ENCODE measurements at places on chromosomes 16 and 17. TPM values are rescaled to one million over a fixed set of nuclear protein-coding genes. Genes with fewer than 3 reads are reported as not detected.
A peak's percentile ranks its signal among the peaks of the same experiment; 100 is the strongest.

- peak overlapping the region; percentile 30 for H3K27ac ChIP-seq
- no peaks in the 10 kb centered on the region for H3K36me3 ChIP-seq
- no peaks in the 10 kb centered on the region for H3K27me3 ChIP-seq
- no peak overlapping the region for H3K4me3 ChIP-seq
- no peaks in the 10 kb centered on the region for H3K4me1 ChIP-seq
Measured at GRCh38 chr16:86396901-86397311, 113.4 kb upstream of the FOXF1 start.

DNA sequence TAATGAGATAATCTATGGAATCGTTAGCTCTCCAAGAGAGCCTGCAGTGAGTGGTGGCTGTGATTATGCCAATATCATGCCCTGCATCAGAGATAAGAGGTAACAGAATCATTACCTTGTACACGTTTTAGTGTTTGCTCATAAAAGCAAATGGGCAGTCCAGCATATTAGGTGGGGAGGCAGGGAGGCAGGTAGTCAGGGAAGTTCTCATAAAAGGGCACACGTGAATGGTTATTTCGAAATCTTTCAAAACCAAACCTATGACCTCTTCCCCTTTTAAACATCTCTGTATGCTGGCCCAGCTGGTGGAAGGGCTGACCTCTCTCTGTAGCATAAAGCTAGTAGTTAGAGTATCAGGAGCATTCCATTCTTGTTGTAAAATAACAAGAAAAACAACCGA is 51.7 kb downstream of the VAT1L start:
- no peaks in the 10 kb centered on the region for H3K36me3 ChIP-seq
- no peak for DNase-seq
- no peak overlapping the region for H3K4me3 ChIP-seq
- no peak overlapping the region for H3K27ac ChIP-seq
- H3K27me3 ChIP-seq, result no peaks in the 10 kb centered on the region
- H3K4me1 ChIP-seq, result no peaks in the 10 kb centered on the region

- no peak overlapping the region for H3K4me3 ChIP-seq
- no peaks in the 10 kb centered on the region for H3K36me3 ChIP-seq
- H3K27ac ChIP-seq, result peak overlapping the region; percentile 74
- peaks cover 9% of the 10 kb centered on the region for H3K4me1 ChIP-seq
- DNase-seq, result no peak
Measured at GRCh38 chr16:30430428-30430970, 669 bp upstream of the DCTPP1 start.

KRT14 gene
- not detected for total RNA-seq

DNA sequence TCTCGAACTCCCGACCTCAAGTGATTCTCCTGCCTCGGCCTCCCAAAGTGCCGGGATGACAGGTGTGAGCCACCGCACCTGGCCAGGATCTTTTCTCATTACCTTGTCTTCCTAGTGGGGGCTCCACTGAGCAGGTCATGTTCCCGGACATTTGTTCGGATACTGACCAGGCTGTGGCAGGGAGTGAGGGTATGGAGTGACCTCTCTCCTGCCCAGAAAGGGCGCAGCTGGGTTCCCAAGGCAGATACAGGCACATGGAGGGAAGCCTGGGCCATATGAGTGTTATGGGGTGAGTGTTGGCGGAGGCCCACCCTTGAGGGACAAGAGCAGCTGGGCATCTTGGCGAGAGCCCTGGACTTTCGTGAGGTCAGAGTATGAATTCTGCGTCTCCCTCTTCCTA is 5.5 kb downstream of the SERPINF1 start:
- H3K36me3 ChIP-seq, result no peaks in the 10 kb centered on the region
- no peak overlapping the region for H3K27ac ChIP-seq
- no peak overlapping the region for H3K4me3 ChIP-seq
- no peak for DNase-seq
- no peaks in the 10 kb centered on the region for H3K27me3 ChIP-seq

EVPLL gene
- total RNA-seq, result not detected

DNA sequence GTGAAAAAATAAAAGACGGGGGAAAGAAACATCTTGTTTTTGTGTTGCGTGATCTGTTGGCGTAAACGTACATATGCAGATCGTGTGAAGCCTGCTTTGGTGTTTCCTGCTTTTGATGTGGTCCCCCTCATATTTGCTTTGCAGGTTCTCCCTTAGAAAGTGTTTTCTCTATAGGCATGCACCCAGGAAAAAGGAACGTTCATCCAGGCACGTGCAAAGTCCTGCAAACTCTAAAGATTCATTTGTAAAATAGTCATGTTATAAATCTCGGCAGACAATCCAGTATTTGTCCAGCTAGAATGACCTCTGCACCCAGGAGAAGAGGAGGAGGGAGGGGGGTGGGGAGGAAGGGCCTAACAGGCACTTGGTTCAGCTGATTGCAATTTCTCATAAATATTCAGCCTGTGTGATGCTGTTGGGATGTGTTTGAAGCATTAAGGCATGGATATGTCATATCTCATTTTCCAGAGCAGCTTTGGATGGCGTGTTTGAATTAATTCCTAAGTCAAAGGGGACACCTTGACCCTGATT is 40.3 kb upstream of the DDX52 start:
- H3K4me1 ChIP-seq, result no peaks in the 10 kb centered on the region
- H3K4me3 ChIP-seq, result no peak overlapping the region
- DNase-seq, result no peak
- H3K27me3 ChIP-seq, result no peaks in the 10 kb centered on the region

DNA sequence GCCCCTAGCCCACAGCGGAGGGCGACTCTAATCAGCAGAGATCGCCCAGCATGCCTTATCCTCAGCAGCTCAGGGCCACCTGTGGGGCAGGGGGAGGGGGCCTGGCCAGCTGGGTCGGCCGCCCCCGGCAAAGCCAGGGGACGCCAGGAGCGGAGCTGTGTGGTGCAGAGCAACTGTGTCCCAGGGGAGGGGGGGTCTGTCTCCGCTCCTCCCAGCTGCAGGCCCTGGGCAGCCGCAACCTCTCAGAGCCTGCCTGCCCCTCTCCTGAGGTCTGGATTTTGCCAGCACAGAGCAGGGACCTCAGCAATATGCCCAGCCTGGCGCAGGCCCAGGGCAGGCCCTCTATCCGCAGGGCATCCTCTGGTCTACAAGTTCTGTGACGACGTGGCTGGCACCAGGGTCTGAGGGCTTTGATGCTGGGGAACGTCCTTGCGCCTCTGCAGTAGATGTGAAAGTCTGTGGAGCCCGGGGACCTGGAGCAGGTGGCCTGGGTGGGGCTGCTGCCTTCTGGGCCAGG is 36.5 kb upstream of the SLC38A10 start:
- H3K4me1 ChIP-seq, result peaks cover 7% of the 10 kb centered on the region
- no peak for DNase-seq
- no peaks in the 10 kb centered on the region for H3K27me3 ChIP-seq
- no peak overlapping the region for H3K4me3 ChIP-seq
- H3K36me3 ChIP-seq, result no peaks in the 10 kb centered on the region

CEMP1 gene
- total RNA-seq, result not detected

DNA sequence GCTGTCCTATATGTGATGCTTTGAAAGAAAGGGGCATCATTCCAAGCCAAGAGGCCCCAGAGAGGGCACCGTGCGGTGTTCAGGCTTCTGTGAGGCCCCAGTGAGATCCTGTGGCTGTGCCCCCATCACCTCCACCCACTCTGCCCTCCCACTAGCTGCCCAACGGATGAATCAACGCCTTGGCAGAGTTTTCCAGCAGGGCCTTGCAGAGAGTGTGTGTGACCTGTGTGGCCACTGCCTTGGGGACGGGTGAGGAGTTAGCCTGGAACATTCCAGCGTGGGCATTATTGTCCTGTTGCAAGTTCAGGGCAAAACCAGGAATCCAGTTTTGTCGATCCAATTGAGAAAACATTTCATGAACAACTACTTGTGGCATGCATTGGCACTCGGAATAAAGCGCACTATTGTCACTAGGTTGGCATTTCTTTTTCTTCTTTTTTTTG is 53.7 kb downstream of the SF3B3 start:
- H3K4me1 ChIP-seq, result peaks cover 52% of the 10 kb centered on the region
- peak overlapping the region; percentile 67 for H3K27ac ChIP-seq
- no peak overlapping the region for H3K4me3 ChIP-seq
- peak; percentile 85 for DNase-seq
- H3K36me3 ChIP-seq, result no peaks in the 10 kb centered on the region

- no peaks in the 10 kb centered on the region for H3K4me1 ChIP-seq
- H3K4me3 ChIP-seq, result no peak overlapping the region
- DNase-seq, result no peak
- no peaks in the 10 kb centered on the region for H3K36me3 ChIP-seq
- no peak overlapping the region for H3K27ac ChIP-seq
Measured at GRCh38 chr17:45924332-45924820, 30.0 kb downstream of the MAPT start.

- H3K36me3 ChIP-seq, result no peaks in the 10 kb centered on the region
- no peak overlapping the region for H3K4me3 ChIP-seq
- H3K4me1 ChIP-seq, result no peaks in the 10 kb centered on the region
- no peak for DNase-seq
- H3K27ac ChIP-seq, result no peak overlapping the region
- no peaks in the 10 kb centered on the region for H3K27me3 ChIP-seq
Measured at GRCh38 chr16:83374979-83375378, 432.8 kb upstream of the HSBP1 start.

OR3A3 gene
- total RNA-seq, result not detected

DNA sequence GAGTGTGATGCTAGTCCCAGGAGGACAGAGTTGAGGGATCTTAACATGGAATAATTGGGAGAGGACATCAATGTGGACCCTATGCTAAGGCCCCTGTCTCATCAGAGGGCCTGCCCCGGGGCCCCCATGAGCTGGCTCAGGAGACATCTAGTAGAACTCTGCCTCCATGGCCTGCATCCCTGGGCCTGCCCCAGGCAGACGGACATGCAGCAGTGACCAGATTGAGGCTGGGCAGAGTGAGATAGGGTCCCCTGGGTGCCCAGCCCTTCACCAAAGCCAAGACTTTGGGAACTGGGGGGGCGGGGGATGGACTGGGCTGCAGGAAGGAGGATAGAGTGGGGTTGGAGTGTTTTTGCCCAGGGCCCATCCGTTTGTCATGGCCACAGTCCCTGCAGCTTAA is 115.2 kb downstream of the CCDC182 start:
- DNase-seq, result no peak
- no peak overlapping the region for H3K4me3 ChIP-seq
- no peak overlapping the region for H3K27ac ChIP-seq

CACNG4 gene
- total RNA-seq, result 1.3 TPM

CHST5 gene
- not detected for total RNA-seq

SOX8 gene
- total RNA-seq, result 0.09 TPM

SLC47A1 gene
- total RNA-seq, result 90.1 TPM

- peak overlapping the region; percentile 30 for H3K27ac ChIP-seq
- H3K27me3 ChIP-seq, result no peaks in the 10 kb centered on the region
- DNase-seq, result no peak
Measured at GRCh38 chr16:1180549-1181403, 27.9 kb downstream of the CACNA1H start.

- peak; percentile 34 for DNase-seq
- H3K4me1 ChIP-seq, result no peaks in the 10 kb centered on the region
- peaks cover 4% of the 10 kb centered on the region for H3K36me3 ChIP-seq
- no peak overlapping the region for H3K4me3 ChIP-seq
Measured at GRCh38 chr16:84884596-84885341, 65.0 kb downstream of the CRISPLD2 start.

DNA sequence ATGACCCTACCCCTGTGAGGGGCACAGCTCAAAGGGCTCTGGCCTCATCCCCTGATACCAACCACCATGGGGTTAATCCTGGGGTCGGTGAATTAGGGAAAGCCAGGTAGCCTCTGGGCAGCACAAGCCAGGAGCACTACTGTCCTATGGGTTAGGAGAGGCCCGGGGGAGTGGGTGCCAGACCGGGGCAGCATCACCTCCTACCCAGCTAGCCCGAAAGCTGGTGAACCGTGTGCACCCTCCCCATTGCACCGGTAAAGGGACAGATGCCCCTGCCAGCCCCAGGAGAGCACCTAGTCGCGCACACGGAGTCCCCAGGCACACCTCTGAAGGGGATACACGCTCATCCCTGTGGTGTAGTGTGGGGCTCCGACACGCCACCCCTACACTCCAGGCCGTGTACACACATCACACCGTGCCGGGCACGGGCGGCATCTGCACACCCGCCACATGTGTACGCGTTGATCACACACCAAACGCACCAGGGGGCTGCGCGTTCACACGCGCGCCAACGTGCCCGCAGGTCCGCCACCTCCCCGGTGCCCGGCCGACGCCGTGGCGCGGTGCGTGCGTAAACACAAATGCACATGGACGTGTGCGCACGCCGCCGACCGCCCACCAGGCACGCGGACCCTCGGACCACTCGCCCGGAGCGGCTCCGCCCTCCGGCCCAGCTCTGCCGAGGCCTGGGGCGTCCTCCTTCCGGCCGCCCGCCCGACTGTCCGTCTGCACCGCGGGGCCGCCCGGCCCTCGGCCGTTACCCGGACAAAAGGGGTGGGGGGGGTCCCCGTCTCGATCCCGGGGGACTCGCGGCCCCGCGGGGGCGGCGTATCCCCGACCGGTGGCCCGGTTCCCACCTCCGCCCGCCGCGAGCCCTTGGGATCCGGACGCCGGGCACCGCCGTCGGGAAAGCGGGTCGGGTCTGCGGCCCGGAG is 785 bp downstream of the UBALD1 start:
- H3K4me1 ChIP-seq, result peaks cover 19% of the 10 kb centered on the region
- H3K4me3 ChIP-seq, result peak overlapping the region; percentile 62
- DNase-seq, result peak; percentile 71
- no peaks in the 10 kb centered on the region for H3K27me3 ChIP-seq

- H3K4me1 ChIP-seq, result no peaks in the 10 kb centered on the region
- H3K4me3 ChIP-seq, result no peak overlapping the region
- H3K27me3 ChIP-seq, result no peaks in the 10 kb centered on the region
- DNase-seq, result no peak
- no peaks in the 10 kb centered on the region for H3K36me3 ChIP-seq
Measured at GRCh38 chr17:72503556-72503955, 382.7 kb downstream of the SOX9 start.

GRCh38 chr16:60041671-60042070 is 1307.6 kb upstream of the GOT2 start:
- DNase-seq, result no peak
- H3K27me3 ChIP-seq, result no peaks in the 10 kb centered on the region
- no peaks in the 10 kb centered on the region for H3K4me1 ChIP-seq
- no peak overlapping the region for H3K4me3 ChIP-seq
- H3K27ac ChIP-seq, result no peak overlapping the region

- H3K27me3 ChIP-seq, result no peaks in the 10 kb centered on the region
- H3K36me3 ChIP-seq, result no peaks in the 10 kb centered on the region
- H3K4me1 ChIP-seq, result no peaks in the 10 kb centered on the region
- DNase-seq, result no peak
- H3K27ac ChIP-seq, result no peak overlapping the region
Measured at GRCh38 chr16:75928295-75928694, 202.0 kb upstream of the CPHXL start.

- H3K4me3 ChIP-seq, result no peak overlapping the region
- no peaks in the 10 kb centered on the region for H3K4me1 ChIP-seq
Measured at GRCh38 chr16:70152578-70153302, 20.8 kb upstream of the CLEC18C start.

CTRB2 gene
- not detected for total RNA-seq

GRCh38 chr17:66461343-66461995 is 159.1 kb downstream of the PRKCA start:
- H3K4me3 ChIP-seq, result no peak overlapping the region
- H3K4me1 ChIP-seq, result peaks cover 8% of the 10 kb centered on the region
- no peaks in the 10 kb centered on the region for H3K36me3 ChIP-seq
- H3K27me3 ChIP-seq, result no peaks in the 10 kb centered on the region

- H3K27me3 ChIP-seq, result peaks cover 46% of the 10 kb centered on the region
- H3K4me3 ChIP-seq, result no peak overlapping the region
- H3K27ac ChIP-seq, result no peak overlapping the region
- no peaks in the 10 kb centered on the region for H3K36me3 ChIP-seq
- peak; percentile 16 for DNase-seq
Measured at GRCh38 chr17:39738983-39739884, 1.5 kb downstream of the GRB7 start.
